Nephron progenitor cell (in vitro differentiated cells): ENCODE measurements at places on chromosomes 2 and 18.

- no peak for DNase-seq
Measured at GRCh38 chr2:226078666-226079065, 679.2 kb downstream of the NYAP2 start.

DNA sequence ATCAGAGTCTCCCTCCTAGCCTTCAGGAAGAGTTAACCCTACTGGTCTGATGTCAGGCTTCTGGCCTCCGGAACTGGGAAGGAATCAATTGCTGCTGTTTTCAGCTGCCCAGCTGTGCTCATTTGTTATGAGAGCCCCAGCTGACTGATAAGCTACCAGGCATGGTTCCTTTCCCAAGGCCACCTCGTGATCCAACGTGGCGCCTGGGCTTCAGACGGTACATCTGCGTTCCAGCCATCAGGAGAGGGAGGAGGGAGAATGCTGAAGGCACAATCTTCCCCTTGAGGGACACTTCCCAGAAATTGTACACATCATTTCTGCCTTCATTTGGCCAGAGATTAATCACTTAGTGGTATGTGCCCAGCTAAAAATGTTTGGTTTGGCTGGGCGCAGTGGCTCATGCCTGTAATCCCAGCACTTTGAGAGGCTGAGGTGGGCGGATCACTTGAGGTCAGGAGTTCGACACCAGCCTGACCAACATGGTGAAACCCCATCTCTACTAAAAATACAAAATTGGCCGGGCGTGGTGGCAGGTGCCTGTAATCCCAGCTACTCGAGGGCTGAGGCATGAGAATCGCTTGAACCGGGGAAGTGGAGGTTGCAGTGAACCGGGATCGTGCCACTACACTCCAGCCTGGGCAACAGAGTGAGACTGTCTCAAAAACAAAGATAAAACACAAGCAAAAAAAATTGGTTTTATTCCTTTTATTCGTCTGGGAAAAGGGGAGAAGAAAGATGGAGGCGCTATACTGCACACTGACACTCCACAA lies 10.5 kb upstream of the ARMC9 start:
- no peak for DNase-seq

GRCh38 chr18:31041271-31042083 lies 1.1 kb downstream of the DSC3 start:
- DNase-seq = peak; percentile 49

GRCh38 chr2:120477198-120477597 lies 131.3 kb downstream of the INHBB start:
- DNase-seq = no peak

- DNase-seq = no peak
Measured at GRCh38 chr18:62729487-62730386, 14.4 kb downstream of the PHLPP1 start.

DNA sequence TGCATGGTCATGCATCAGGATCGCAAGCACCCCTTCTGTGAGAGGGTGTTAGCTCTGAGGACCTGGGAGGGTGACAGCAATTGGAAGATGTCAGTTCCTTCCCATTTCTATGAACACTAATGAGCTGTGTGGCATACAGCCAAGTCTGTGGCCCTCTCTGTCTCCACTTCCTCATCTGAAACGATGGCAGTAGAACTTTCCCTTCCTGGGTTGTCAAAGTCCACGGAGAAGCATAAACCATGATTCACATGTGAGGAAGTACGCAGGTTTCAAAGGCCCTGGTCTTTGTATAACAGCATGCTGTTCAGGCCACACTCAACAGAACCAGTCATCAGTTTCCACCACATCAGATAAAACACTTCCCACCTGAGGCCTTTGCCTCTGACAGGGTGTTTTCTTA lies 167.4 kb upstream of the RAB6C start:
- DNase-seq = no peak

- DNase-seq = peak; percentile 88
Measured at GRCh38 chr2:118774458-118775133, 72.9 kb downstream of the EN1 start.

DNA sequence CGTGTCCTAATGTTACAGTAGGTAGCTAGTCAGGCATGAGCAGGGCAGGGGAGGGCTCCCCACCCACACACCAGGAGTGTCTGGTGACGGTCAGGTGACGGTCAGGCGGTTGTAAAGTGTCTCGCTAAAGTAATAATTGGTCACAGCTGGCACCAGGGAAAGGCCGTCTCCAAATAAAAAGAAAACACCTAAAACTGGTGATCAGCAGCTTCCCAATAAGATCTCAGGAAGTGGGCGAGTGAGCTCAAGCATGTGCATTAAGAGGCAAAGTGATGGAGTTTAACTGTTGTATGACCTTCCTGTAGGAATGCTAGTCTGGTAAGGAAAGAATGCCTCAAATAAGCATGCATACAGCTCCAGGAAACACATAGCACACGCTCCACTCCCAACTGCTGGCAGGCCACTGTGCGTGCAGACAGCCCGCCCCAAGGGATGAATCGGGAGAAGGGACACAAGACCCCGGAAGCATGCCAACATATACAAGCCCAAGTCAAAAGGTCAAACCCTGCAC lies 177.1 kb downstream of the RNF144A start:
- DNase-seq = no peak
